ENCODE measurements at places on chromosomes 2 and 18.

DNA sequence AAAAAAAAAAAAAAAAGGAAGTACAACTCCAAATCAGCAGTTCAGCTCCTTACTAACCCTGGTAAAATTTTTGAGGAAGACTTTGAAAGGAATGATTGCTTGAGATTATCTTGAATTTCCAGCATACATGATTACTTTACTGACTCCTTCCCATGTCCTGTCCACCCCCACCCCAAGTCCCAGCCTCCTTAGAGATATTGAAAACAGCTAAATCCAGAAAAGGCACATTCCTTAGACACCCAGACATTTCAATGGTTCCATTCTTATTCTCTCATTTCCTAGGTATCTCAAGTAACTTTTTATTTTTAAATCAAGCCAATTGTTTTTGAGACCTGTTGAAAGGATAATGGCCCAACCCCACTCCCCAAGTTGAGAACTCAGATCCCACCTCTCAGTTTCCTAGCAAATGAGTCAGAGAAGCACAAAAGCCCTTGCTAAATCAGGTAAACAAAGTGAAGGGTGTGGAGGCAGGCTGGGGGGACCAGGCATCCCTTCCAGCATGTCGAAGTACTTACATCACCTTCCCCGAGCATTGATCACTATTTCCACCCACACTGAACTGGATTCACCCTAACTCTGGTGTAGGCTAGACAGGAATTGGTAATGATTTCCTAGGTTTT lies 95.4 kb upstream of the FZD7 start:
- DNase-seq, result no peak

DNA sequence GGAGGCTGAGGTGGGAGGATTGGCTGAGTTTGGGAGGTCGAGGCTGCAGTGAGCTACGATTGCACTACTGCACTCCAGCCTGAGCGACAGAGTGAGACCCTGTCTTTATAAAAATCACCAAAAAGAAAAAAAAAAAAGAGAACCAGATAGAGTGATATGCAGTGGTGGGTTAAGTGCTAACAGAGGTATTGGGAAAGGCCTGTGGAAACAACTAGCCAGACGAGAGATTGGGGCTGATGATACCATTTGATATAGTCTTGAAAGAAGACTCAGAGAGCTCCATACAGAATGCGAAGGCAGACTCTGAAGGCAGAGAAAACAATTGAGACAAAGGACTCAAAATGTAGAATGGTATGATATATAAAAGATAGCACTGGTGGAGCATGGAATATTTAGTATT lies 134.1 kb downstream of the CDC42EP3 start:
- DNase-seq, result no peak

GRCh38 chr2:197673606-197674005 lies 1.8 kb downstream of the RFTN2 start:
- no peak for DNase-seq

GRCh38 chr2:73269686-73270465 lies 14.4 kb downstream of the FBXO41 start:
- DNase-seq, result no peak

GRCh38 chr2:189350540-189351209 lies 90.6 kb upstream of the WDR75 start:
- DNase-seq, result no peak

GRCh38 chr2:172919732-172920131 lies 155.9 kb upstream of the MAP3K20 start:
- no peak for DNase-seq

DNA sequence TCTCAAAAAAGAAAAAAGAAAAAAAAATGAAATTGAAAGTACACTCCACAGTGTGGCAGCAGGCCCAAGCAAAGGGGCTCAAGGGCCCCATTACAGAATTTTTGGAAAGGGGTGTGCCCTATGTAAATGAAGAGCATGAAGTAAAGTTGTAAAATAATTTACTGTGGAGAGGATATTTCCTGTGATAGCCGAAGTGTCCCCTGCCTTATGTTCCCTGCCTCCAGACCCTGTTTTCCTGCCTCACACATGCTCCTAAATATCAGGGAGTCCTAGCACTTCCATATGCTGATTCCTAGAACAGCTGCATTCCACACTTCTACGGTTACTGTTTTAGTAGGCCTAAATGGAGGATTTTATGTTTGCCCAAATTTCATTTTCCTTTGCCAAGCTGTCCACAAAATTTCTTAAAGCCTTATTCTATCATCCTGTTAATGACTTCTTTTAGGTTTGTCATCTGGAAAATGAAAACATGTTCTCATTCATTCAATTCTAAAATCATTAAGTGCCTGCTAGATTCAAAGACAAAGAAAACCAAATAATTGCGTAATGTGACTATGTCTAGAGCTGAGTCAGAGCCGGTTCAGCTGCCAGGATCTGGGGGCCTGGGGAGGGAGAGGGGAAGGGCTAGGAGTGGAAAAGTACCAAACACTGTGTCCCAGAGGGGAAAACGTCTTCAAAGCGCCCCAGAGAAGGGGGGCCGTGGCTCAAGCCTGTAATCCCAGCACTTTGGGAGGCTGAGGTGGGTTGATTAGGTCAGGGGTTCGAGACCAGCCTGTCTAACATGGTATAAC lies 25.9 kb upstream of the IMPA2 start:
- no peak for DNase-seq

DNA sequence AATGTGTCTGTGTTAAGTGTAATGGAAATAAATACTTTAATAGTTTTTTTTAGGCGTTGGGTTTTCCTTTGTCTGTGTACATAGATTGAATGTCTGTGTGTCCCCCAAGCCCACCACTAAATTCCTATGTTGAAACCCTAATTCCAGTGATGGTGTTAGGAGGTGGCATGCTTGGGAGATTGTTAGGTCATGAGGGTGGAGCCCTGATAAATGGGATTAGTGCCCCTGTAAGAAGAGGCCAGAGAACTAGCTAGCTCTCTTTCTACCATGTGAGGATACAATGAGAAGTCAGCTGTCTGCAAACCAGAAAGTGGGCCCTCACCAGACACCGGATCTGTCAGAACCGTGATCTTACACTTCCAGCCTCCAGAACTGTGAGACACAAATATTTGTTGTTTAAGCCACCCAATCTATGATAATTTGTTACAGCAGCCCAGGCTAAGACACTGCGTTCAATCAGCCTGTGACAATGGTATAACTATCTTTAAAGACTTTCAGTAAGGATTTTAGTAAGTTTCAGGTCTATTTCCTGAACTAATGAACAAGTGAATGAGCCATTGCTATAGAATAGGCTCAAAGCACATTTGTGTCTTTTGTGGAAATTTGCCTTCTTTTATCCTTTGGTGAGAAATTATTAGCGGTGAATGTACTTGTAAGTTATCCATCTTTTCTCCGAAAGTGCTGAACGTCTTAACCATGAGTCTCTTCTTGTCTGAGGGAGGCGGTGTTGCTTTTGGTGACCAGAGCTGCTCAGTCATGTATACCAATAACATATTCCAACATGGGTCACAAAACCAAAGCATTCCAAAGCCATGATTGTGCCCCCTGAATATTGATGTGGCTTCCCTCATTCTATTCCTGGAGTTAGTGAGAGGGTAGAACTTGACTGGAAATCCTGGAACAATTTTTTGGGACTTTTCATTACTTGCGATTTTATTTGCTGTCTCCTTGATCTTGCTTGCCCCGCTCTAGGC lies 29.6 kb upstream of the IL1R1 start:
- DNase-seq, result no peak

GRCh38 chr2:223824301-223824700 lies 13.1 kb downstream of the AP1S3 start:
- DNase-seq, result no peak

DNA sequence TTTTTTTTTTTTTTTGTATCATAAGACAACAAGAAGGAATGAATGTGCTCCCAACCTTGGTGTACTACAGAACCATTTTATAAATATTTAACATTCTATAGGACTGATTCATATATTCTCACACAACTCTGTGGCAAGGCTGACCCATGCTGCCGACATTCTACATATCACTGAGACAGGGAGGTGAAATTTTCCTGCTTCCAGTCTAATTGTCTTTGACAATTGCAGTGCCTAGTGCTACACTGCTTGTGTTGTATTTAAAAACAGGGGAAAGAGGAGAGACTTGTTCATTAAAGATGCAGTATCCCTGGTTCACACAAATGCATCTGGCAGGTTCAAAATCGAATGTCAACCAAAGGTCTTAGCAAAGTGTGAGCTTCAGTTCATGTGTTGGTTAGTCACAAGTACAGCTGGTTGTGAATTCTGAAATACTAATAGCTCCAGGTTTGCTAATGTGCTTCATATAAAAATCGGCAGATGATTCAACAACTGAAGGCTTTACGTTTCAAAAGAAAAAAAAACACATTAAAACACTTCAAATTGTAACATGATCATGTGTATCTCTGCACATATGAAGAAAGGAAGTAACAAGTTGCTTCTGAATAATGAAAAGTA lies 130.8 kb downstream of the FIGN start:
- DNase-seq, result no peak
